Effector memory CD8-positive, alpha-beta T cell (primary cell): ENCODE measurements at places on chromosomes 5 and 9.

DNA sequence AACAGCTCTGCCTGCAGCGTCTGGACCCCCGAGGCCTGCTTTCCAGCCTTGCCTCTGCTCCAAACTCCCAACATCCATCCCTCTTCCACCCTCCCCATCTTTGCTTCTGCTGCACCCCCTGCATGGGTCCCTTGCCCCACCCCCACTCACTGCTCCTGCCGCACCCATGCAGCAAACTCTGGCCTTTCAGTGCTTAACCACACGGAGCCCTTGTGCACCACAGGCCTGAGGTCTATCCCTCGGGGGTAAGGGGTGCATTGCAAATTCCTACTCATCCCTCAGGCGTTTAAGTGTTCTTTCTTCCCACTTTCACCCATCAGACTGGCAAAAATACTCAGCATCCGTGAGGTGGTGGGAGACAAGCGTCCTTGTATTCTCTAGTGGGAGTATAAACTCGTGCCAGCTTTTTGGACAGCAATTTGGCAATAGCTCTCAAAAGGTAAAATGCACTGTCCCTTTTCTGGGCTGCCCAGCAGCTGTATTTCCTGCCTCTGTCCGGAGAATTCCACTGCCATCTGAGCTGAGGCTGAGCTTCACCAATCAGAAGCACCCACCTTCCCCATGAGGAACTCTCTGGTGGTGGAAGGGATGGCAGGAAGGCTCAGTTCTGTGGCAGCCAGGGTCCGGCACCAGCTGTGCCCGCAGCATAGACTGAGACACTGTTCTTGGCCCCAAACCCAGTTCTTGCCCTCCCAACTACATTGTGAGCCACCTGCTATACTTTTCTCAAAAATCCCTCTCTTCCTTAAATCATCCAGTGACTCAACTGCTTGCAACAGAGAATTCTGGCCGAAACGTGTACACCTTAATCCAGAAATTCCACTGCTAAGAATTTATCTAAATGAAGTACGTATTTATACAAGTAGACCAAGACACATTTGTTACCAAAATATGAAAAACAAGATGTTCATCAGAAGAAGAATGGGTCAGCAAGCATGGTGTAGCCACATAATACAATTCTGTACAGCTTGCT, 15.0 kb downstream of the PSMB7 start:
- H3K27ac ChIP-seq: no peak overlapping the region
- DNase-seq: no peak
- no peak overlapping the region for H3K4me3 ChIP-seq
- H3K36me3 ChIP-seq: peaks cover 62% of the 10 kb centered on the region
- H3K4me1 ChIP-seq: peaks cover 60% of the 10 kb centered on the region

GRCh38 chr5:144876990-144877389, 706.3 kb downstream of the KCTD16 start:
- H3K36me3 ChIP-seq: no peaks in the 10 kb centered on the region
- H3K4me3 ChIP-seq: no peak overlapping the region
- no peak for DNase-seq

DNA sequence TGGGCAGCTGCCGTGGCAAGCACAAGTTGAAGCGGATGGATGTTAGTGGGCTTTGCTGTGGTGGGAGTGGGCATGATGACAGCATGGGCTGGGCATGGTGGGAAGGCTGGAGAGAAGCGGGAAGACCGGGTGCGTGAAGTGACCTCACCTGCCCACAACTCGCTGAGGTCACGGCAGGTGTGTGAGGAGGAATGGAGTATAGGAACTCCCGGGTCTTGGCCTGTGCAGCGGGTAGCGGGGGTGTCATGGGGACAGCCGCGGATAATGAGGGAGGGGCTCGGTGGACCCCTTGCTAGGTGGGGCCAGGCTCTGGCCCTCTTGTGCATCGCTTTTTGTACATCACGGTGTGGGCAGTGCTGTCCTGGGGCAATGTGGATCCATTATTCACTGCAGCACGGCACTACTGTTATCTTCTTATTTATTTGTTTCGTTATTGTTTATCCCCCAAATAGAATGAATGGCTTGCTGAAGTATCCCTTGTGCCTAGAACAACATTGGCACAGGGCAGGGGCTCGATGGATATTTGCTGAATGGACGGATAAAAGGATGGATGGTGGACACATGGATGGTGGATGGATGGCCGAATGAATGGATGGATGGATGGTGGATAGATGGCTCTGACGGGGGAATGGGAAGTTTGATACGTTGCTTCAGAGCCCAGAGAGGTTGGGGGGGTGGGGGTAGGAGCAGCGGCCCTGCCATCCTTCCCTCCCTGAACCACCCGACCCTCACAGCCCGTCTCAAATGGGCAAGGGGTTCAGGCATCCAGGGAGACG, 14.6 kb downstream of the PROP1 start:
- no peak for DNase-seq
- H3K4me1 ChIP-seq: no peaks in the 10 kb centered on the region
- H3K27me3 ChIP-seq: peaks cover 38% of the 10 kb centered on the region
- H3K4me3 ChIP-seq: no peak overlapping the region

DNA sequence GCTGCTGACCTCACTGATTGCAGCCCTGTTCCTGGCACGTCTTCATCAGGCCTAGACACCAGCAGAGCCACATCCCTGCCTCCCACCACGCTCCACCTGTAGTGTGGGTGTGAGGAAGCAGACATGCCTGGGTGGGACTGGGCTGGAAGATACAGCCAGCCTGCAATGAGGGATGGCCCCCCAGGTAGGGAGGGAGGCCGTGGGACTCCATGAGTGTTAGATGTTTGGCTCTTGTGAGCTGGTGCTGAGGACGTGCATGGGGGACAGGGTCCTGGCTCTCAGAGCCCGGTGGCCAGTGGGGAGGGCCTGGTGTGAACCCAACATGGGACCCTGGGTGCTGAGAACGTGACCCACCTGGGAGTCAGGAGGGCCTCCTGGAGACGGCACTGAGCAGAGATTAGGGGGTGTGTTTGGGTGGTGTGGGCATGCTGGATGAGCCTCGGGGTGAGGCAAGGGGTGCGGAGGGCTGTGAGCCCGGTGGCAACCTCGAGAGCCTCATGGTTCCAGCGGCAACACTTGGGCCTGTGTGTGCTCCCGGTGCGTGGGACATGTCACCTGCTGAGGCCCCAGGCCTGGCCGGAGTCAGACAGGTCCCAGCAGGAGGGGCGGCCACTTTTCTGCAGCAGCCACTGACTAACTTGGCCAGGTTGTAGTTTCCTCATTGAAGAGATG, 87.6 kb downstream of the PHF2 start:
- no peak for DNase-seq
- H3K4me3 ChIP-seq: no peak overlapping the region
- no peak overlapping the region for H3K27ac ChIP-seq
- no peaks in the 10 kb centered on the region for H3K27me3 ChIP-seq
- no peaks in the 10 kb centered on the region for H3K4me1 ChIP-seq

DNA sequence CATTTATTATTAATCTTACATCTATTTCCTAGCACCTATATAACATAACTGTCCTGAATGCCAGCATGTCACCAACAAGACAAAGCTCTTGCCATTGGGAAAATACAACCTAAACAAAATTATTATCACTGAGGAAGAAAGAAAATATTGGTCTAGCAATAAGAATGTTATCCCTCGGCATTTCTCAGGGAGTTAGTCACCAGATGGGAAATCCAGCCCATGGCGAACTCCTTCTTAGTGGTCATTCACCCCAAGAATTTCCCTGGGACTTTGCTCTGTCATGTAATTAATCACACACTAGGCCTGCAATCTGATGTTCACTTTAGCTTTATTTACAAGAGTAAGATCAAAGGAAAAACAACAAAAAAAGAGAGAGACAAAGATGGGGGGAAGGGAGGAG, 56.1 kb upstream of the TAS2R1 start:
- H3K27me3 ChIP-seq: no peaks in the 10 kb centered on the region
- DNase-seq: no peak
- H3K4me1 ChIP-seq: no peaks in the 10 kb centered on the region
- no peak overlapping the region for H3K4me3 ChIP-seq
- H3K36me3 ChIP-seq: no peaks in the 10 kb centered on the region

DNA sequence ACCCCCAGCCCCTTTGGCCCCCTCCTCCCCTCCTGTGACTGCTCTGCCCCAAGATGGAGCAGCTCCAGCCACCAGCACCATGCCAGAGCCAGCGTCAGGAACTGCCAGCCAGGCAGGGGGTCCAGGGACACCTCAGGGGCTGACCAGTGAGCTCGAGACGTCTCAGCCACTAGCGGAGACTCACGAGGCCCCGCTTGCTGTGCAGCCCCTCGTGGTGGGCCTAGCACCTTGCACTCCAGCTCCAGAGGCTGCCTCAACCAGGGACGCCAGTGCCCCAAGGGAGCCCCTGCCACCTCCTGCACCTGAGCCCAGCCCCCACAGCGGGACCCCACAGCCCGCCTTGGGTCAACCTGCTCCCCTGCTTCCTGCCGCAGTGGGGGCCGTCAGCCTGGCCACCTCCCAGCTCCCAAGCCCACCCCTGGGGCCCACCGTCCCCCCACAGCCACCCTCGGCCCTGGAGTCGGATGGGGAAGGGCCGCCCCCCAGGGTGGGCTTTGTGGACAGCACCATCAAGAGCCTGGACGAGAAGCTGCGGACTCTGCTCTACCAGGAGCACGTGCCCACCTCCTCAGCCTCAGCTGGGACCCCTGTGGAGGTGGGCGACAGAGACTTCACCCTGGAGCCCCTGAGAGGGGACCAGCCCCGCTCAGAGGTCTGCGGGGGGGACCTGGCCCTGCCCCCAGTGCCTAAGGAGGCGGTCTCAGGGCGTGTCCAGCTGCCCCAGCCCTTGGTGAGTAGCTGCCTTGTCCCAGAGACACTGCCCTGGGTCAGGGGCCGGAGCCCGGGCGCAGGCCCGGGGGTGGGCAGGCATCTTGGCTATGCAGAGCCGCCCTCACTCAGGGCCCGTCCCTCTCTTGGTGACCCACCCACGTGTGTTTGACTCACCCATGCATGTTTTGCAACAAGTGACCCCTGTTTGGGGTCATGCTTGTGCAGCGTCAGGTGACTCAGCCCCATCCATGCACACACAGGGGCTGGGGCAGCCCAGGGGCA, 105.2 kb downstream of the WNK2 start:
- no peaks in the 10 kb centered on the region for H3K4me1 ChIP-seq
- H3K27ac ChIP-seq: peak overlapping the region; percentile 4
- no peak overlapping the region for H3K4me3 ChIP-seq
- no peaks in the 10 kb centered on the region for H3K36me3 ChIP-seq
- DNase-seq: no peak

DNA sequence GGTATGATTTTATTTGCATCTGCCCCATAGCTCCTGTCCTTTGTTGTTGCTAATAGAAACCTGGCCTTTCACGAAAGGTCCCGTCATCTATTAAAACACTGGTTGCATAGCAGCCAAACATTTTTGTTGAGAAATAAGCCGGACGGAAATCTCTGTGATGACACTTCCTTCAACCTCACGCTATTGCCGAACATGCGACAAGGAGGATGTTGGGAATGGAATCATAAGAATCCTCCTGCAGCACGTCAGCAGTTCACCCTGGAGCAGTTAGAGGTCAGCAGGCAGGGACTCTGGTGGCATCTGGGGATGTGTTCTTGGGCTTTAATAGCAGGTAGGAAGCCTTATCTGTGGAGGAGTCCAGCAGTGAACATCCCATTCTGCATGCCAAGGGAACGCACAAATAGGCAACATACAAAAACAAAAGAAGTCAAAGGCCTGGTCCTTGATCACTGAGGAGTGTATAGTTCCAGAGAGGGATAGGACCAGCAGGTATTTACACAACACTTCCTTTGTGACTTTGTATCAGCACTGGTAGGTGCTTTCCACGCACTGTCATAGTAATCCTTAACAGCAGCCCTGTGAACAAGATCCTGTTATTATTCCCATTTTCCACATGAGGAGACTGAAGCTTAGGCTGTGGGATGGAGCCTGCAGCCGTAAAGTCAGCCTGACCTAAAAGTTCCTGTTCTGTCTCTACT, 33.4 kb downstream of the ARHGAP26 start:
- H3K4me1 ChIP-seq: peaks cover 42% of the 10 kb centered on the region
- no peak for DNase-seq
- peak overlapping the region; percentile 19 for H3K27ac ChIP-seq

DNA sequence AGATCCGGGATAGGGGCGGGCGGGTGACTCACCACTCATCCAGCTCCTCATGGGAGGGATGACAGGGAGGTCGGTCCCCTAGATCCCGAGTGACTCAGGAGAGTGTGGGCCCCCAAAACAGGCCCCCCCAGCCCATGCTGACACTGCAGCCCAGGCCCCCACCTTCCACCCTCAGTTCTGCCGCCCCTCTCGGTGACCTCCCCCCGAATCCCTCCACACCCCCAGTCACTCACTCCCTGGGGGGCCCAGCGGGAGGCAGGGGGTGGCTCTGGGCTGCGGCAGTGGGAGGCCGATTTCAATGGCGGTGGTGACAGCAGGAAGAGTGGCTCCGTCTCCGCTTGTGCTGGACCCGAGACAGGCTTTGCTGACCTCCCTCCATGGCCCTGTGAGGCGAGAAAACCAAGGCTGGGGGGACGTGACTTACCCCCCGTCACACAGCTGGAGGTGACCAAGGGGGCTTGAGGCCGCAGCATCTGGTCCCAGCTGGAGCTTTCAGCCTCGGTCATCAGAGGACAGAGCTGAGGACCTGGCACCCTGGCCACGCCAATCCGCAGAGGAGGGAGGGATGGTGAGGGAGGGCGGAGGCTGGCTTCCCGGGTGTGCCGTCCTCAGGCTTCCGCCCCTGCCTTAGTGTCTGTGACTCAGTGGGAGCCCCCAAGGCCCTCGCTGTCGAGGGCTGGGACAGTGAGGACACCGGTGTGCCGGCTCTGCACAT, 9.0 kb downstream of the GPSM1 start:
- no peak overlapping the region for H3K4me3 ChIP-seq
- H3K27me3 ChIP-seq: no peaks in the 10 kb centered on the region
- H3K36me3 ChIP-seq: peaks cover 3% of the 10 kb centered on the region
- no peak for DNase-seq
- no peaks in the 10 kb centered on the region for H3K4me1 ChIP-seq

DNA sequence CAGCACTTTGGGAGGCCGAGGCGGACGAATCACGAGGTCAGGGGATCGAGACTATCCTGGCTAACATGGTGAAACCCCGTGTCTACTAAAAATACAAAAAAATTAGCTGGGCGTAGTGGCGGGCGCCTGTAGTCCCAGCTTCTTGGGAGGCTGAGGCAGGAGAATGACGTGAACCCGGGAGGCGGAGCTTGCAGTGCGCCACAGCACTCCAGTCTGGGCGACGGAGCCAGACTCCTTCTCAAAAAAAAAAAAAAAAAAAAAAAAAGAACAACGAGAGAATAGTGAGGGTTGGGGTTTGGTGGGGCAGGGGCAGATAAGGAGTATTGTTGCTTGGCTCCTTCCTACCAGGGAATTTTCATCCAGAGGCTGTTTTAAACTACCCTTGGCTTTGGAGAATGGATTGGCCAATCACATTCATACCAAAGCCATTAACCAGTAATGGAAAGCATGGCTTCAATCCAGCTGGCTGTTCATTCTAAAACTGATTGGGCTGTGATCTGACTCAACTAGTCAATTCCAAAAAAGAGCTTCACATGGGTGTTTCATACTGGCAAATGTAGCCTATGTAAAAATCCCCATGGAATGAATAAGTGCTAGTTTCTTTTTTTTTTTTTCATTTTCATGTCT, 64.4 kb downstream of the PLCXD3 start:
- no peak overlapping the region for H3K4me3 ChIP-seq
- no peak for DNase-seq
- no peaks in the 10 kb centered on the region for H3K27me3 ChIP-seq
- H3K27ac ChIP-seq: no peak overlapping the region
- H3K4me1 ChIP-seq: no peaks in the 10 kb centered on the region
- H3K36me3 ChIP-seq: no peaks in the 10 kb centered on the region
